ENCODE measurements at places on chromosomes 4 and X.

DNA sequence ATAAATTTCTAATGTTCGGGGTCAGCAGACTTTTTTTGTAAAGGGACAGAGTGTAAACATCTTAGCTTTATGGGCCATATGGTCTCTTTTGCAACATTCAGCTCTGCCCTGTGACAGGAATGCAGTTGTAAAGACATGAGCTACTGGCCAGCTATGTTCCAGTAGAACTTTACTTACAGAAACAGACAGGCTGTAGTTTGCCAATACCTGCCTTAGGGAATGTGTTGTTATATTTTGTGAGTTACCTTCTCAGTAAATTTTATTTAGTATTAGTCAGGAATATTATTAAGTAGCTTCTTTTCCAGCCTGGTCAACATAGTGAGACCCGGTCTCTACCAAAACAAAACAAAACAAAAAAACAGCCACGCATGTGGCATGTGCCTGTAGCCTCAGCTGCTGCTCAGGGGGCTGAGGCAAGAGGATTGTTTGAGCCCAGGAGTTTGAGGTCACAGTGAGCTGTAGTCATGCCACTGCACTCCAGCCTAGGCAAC is 48.7 kb downstream of the HTT start:
- no peak for DNase-seq

- no peak for DNase-seq
Observed at GRCh38 chr4:37740546-37740945, 54.4 kb upstream of the RELL1 start.

- peak; percentile 6 for DNase-seq
Observed at GRCh38 chr4:141912831-141913230, 276.4 kb downstream of the IL15 start.

- no peak for DNase-seq
Observed at GRCh38 chr4:108193886-108194672, 25.3 kb upstream of the LEF1 start.

DNA sequence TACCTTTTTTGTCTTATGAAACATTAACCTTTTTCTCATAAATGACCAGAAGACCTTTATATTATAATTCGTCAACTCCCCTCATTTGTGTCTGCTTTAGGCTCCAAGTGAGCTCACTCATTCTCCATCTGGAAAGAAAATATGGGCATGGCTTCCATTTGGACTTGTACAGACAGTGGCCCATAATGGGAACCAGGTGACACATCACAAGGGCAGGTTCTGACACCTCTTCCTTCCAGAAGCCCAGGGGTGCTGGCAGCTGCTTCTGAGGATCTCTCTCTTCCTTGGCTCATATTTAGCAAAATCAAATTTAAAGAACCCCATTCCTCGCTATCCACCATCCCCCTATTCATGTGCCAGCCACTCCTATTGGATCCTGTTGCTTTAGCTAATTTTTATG is 69.6 kb downstream of the CD38 start:
- no peak for DNase-seq

DNA sequence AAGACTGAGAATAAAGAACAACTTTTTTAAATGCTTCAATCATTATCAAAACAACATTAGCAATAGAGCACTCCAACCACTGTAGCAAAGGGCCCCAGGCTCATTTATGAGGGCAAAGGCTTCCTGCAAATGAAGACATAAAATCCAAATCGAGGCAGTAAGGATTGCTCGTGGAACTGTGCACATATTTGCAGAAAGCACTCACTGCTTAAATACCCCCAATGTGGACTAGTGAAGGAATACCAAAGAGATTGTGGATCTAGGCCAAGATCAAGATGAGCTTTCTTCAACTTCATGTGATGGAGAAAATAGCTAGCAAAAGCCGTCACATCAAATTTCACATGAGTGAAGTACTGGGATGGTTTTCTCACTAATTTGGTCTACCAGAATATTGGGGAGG is 35.2 kb downstream of the GPC3 start:
- no peak for DNase-seq

GRCh38 chr4:73970945-73971344 is 10.9 kb downstream of the PF4 start:
- DNase-seq, result no peak

DNA sequence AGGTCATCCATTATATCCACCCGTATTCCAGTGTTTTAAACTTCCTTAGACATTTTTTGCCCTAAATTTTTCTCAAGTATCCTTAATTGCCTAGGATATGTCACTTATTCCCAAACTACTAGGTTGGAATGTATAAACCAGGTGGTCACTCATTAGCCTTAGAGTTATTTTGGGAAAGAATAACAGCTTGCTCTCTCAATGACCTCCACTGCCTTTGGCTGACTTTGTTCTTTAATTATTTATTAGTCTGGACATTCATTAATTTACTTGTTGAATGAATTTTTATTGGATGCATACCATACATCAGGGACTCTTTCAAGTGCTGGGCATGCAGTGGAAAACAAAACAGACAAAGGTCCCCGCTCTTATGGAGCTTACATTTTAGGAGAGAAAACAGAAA is 609.3 kb upstream of the IGFBP7 start:
- no peak for DNase-seq

DNA sequence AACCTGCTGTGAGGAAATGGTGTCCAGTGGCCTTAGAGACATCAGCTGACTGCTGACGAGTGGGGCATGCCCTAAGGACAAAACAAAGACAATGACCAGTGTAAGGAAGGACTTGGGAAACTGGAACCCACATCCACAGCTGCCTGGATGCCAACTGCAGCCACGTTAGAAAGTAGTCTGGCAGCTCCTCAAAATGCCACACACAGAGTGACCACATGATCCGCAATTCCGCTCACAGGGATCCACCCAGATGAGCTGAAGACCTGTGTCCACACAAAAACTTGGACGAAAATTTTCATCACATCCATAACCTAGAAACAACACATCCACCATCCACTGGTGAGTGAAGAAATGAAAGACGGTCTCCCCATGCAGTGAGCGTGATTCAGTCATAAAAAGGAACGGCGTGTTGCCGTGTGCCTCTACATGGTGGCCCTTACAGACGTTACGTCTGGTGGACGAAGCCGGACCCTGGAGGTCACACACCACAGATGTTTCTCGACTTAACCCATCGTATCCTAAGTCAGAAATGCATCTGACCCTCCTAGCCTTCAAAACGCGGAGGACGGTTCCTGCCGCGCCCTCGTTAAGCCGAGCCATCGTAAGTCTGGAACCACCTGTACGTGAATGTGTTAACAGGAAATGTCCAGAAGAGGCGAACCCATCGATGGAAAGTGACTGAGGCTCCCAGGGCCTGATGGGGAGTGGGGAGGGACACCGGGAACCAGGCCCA is 40.6 kb upstream of the MXD4 start:
- DNase-seq, result no peak

DNA sequence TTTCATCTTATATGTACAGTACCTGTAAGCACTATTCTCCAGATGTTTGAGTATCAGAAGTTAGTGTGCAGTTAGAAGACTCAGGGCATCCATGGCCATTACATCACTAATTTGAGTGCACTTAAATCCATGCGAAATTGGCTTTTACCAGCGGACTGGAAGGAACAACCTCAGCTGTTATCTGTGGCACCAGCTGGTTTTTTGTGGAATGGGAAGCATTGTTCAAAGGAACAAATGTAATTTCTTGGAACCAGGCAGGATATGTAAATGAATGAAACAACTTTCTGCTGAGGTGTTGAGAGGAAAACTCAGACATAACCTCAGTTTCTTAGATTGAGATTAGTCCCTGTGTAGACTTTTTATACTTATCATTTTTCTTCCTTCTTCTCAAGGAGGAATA is 60.2 kb downstream of the PDGFRA start:
- DNase-seq, result no peak

All from suppressor macrophage (primary cell).